HS-27A (cell line): ENCODE measurements at places on chromosomes 2 and 18.

DNA sequence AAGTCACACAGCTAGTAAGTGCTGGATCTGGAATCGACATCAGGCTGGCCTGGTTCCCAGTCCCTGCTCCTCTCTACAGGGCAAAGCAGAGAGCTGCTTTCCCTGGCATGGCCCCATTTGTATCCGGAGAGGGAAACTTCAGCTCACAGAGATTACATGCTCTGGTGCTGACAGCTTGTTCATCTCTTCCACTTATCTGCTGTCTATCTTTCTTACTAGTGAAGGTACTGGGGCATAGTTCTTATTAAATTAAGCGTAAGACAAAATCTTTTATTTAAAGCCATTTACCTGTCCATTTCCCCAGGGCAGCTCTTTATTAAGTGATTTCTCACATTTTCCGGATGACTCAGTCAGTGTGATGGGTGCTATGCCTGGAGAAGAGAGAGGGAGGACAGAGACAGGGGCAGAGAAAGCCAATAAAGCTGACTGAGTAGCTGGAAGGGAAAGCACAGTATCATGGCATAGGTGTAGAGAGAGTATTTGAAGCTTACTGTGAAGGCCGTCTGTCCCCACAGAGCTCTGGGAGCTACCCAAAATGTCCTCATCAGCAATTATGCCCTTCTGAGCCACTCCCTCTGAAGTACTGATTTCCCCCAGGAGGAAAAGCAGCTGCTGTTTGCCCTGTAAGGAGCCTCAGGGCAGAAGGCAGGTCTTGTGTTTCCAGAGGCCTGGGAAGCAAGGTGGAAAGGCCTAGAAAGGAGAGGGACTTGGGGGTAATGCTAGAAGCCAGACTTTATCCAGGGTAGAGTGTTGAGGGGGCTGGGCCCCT, 44.1 kb upstream of the EPAS1 start:
- no peak for DNase-seq

DNA sequence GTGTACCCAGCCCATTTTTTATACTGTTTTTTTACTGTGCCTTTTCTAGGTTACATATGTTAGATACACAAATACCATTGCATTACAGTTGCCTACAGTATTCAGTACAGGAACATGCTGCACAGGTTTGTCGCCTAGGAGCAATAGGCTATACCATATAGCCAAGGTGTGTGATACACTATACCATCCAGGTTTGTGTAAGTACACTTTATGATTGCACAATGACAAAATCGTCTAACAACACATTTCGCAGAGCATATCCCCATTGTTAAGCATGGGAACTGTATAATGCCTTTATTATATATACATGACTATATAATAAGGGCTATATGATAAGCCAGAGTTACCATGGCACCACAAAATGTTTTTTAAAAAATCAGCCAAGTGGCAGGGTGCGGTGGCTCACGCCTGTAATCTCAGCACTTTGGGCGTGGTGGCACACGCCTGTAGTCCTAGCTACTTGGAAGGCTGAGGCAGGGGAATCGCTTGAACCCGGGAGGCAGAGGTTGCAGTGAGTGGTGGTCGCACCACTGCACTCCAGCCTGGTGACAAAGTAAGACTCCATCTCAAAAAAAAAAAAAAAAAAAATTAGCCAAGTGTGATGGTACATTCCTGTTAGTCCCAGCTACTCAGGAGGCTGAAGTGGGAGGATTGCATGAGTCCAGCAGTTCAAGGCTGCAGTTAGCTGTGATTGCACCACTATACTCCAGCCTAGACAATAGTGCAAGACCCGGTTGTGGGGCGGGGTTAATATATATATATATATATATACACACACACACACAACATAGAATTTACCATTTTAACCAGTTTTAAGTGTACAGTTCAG, 2.8 kb upstream of the CENPA start:
- no peak for DNase-seq

DNA sequence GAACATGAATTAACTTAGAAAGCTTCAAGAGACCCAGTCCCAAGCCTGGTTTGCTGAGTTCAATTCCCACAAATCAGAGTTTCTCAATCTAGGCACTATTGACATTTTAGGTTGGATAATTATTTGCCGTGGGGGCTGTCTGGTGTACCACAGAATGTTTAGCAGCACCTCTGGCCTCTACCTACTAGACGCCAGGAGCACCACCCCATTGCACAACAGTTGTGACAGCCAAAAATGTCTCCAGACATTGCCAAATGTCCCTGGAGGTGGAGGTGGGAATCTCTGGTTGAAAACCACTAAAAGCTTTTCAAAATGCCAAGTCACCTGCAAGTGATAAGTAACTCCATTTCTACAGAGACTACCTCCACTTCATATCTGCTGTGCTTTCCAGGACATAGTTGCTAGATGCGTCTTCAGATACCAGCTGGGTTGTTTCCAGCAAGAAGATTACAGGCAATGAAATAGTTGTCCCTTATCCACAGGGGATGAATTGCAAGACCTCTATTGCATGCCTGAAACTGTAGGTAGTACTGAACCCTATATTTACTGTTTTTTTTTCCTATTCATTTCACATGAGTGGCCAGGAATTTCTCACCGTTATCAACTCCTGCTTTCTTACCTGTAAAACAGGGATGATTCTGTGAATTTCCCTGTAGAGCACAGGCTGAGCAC, 554.3 kb downstream of the ZEB2 start:
- DNase-seq, result no peak

- DNase-seq, result no peak
Measured at GRCh38 chr2:20490300-20491181, 43.7 kb downstream of the RHOB start.

- DNase-seq, result no peak
Measured at GRCh38 chr2:96697476-96697875, 42.4 kb downstream of the LMAN2L start.

- DNase-seq, result no peak
Measured at GRCh38 chr2:88187927-88188326, 17.8 kb downstream of the THNSL2 start.

DNA sequence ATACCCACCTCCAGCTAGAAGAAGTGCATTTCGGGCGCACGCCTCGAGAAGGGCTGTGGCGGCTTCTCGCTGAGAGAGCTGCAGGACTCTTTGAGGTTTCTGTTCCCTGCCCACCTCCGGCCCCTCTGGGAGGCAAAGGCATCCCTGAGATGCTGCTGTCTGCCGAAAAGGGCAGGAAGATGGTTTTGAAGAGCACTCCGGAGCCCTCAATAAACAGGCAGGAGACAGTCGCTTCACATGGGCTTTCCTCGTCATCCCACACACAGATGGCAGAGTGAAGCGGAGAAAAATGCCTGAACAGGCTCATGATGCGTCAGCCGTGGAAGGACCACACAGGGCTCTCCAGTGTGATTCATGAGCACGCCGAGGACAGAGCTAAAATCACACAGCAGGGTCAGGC, 25.4 kb upstream of the GLI2 start:
- DNase-seq, result no peak

GRCh38 chr2:150528861-150529801, 41.7 kb upstream of the RND3 start:
- DNase-seq, result peak; percentile 73

DNA sequence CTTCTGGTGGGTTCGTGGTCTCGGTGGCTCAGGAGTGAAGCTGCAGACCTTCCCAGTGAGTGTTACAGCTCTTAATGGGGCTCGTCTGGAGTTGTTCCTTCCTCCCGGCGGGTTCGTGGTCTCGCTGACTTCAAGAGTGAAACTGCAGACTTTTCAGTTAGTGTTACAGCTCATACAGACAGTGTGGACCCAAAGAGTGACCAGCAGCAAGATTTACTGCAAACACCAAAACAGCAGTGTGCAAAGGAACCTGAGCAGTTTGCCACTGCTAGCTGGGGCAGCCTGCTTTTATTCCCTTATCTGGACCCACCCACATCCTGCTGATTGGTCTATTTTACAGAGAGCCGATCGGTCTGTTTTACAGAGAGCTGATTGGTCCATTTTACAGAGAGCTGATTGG, 55.6 kb downstream of the CHRNA1 start:
- DNase-seq, result no peak

DNA sequence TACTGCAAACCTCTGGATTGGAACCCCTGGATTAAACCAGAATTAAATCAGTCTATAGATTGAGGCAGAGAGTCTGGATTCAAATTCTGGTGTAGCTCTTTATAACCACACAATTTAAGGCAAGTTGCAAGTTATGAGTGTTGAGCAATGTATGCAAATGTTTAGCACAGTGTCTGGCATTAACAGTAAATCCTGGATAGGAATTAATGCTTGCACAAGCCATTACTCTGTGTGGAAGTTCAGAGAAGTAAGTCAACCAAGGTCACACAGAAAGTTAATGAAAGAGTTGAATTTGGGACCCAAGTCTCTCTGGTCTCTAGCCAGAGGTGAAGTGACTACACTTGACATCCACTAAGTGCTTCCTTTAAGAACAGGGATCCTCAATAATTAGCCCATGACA, 2.0 kb upstream of the MARCO start:
- DNase-seq, result no peak

DNA sequence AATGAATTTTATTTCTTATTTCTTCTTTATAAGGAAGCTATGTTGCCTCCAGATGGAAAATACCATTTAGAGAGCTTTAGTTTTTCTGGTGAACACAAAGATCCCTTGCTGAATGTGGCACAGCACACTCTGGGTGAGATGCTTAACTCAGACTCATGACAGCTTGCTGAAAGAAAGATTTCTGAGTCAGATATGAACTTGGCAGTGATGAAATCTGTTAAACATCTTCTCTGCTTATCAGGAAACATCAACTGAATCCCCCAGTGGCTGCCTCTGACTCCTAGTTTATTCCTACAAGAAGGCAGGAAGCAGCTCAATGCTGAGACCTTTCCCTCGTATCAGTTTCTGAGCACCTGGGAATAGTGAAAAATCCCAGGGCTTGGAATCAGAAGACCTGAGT, 162.8 kb downstream of the OSR1 start:
- DNase-seq, result no peak

GRCh38 chr2:223314811-223315210, 262.8 kb downstream of the KCNE4 start:
- no peak for DNase-seq

GRCh38 chr2:68203587-68203986, 45.9 kb downstream of the PNO1 start:
- no peak for DNase-seq

- DNase-seq, result no peak
Measured at GRCh38 chr2:190173392-190173791, 110.9 kb upstream of the MSTN start.

DNA sequence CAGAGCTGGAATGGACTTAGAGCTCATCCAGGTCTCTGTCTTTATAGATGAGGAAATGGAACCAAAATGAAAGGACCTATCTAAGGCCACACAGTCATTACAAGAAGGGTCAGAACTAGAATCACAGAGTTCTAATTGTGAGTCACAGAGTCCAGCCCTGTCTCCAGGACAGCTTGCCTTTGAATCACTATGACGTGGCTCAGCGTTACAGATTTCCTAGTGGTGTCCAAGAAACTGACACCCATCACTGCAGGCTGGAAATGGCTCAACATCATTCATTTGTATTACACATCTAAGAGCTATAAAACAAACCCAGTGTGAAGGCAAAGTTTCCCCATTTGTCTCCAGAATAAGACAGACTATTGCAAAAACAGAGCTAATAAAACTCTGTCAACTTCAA, 164.3 kb upstream of the SIX2 start:
- DNase-seq, result peak; percentile 87

DNA sequence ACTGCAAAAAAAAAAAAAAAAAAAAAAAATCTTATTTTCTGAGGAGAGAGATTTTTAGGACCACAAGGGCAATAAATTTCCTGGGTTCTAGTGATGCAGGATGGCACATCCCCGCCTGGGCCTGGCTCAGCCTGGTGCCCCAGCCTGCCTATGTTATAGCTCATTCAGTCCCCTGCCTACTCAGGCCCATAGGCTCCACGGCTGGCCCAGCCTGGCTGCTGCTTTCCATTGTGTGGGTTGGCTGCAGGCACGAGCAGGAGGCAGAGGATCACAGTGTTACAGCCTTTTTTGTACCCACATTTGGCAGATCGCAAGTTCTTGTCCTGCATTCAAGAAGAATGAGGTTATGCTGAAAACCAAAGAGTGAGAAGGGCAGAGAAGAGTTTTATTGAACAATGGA, 2.8 kb upstream of the SULT6B1 start:
- no peak for DNase-seq

DNA sequence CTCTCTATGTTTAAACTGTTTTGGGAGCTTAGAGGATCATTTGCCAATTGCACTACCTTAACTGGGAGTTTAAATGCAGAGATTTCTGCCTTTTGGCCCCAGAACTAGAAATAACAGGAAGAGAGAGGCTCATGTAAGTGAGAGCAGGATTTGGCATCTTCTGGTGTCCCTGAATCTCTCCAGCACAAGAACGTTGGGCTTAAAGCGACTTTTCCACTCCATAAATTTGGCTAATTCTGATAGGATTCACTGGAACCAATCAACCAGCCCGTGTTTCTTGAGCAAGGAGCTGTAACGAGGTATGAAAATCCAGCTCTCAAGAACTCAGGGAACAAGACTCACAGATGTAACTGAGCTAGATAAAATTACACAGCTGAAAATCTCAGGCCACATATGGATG, 181.0 kb downstream of the C1D start:
- DNase-seq, result no peak

- no peak for DNase-seq
Measured at GRCh38 chr2:241724975-241725870, 9.2 kb upstream of the D2HGDH start.

GRCh38 chr2:224982910-224983711, 59.2 kb downstream of the DOCK10 start:
- DNase-seq, result no peak

DNA sequence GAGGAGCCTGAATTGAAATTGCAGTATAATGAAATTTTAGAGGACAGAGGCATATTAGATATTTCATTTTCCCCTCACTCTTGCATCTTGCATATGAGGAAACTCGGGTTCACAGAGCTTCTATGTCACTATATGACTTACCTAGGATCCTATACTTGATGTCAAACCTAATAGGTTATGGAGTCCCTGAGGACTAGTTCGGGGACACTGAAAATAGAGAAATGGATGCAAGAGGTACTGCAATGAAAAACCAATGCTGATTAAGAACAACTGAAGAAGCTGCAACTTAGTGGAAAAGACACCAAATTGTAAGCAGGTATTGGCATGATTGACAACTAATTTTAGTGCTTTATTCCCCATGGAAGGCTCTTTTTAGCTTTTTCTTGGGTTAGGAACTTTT, 210.1 kb downstream of the IKZF2 start:
- no peak for DNase-seq

GRCh38 chr2:42879121-42879705, 86.8 kb upstream of the HAAO start:
- DNase-seq, result no peak

- DNase-seq, result no peak
Measured at GRCh38 chr2:227000123-227000522, 163.9 kb downstream of the COL4A4 start.

DNA sequence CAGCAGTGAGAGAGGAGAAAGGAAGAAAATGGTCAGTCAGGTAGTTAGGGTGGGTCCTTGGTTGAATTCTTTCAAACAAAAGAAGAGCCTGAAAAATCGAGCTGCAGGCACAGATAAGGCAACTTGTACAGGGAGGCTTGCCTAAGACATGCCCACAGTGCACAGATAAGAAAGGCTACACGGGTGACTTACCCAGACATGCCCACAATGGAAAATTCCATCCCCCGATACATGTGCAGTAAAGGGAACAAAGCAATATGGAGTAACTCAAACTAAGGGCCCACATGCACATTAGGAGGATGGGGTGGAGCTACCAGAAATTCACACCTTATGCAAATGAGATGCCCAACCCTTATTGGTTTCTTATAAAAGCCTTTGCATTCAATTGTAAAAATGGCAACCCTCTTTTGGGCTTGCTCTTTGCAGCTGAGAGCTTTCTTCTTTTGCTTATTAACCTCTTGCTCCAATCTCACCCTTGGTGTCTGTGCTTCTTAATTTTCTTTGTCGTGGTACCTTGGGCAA, 110.3 kb upstream of the RMP24 start:
- DNase-seq, result no peak

GRCh38 chr18:46764586-46764985, 7.7 kb upstream of the ST8SIA5 start:
- DNase-seq, result no peak
